ENCODE measurements at places on chromosomes 11 and 22.

- no peak for DNase-seq
Measured at GRCh38 chr11:121961321-121961801, 154.7 kb downstream of the BLID start.

DNA sequence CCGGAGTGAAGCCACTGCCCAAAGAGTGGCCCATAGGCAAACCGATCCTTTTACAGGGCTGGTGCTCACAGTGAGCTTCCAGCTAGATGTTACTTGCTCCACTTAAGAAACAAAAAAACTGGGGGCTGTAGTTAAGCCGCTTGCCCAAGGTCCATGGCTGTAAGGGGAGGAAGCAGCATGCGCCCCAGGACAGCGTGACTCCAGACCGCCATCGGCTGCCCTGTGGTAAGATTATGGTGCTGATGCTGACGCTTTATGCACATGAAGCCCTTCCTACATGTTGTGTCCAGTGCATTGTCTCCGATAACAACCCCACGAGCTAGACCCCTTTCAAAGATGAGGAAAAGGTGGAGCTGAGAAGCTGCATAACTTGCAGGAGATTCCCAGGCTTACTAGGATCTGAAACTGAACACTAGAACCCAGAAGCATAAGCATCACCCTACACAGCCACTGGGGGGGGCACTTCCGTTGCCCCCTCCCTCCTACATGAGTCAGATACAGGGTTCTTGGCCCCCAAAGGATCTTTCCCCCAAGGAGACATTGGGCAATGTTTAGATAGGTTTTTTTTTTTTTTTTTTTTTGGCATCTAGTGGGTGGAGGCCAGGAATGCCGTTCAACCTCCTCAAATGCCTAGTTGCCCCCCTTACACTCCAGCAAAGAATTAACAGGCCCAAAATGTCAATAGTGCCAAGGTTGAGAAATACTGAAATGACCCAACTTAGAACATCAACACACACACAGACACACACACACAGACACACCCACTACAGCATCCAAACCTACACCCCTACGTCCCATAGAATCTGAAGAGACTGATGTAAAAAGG is 53.9 kb downstream of the MN1 start:
- DNase-seq: no peak

- DNase-seq: no peak
Measured at GRCh38 chr11:74611369-74611861, 19.0 kb downstream of the POLD3 start.

DNA sequence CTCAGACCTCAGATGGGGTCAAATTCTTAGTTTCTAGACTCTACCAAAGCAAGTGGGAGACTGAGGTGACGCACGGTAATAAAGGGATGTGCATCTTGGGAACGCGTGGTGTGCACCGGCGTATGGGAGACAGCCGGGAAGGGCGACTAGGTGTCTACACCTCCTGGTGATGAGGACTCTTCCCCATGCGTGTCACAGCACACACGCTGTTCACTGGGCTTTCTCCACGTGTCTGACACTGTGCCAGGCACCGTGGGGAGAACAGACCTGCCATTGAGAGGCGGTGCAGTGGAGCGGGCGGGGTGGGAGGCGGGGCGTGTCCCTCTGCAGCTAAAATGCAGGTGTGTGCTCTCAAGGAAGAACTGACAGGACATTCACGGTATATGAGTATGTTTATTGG is 5.3 kb downstream of the FXYD6 start:
- no peak for DNase-seq

GRCh38 chr22:39103431-39103830 is 6.4 kb downstream of the APOBEC3H start:
- DNase-seq: no peak

- no peak for DNase-seq
Measured at GRCh38 chr22:39947220-39948216, 12.7 kb upstream of the TMA7B start.

DNA sequence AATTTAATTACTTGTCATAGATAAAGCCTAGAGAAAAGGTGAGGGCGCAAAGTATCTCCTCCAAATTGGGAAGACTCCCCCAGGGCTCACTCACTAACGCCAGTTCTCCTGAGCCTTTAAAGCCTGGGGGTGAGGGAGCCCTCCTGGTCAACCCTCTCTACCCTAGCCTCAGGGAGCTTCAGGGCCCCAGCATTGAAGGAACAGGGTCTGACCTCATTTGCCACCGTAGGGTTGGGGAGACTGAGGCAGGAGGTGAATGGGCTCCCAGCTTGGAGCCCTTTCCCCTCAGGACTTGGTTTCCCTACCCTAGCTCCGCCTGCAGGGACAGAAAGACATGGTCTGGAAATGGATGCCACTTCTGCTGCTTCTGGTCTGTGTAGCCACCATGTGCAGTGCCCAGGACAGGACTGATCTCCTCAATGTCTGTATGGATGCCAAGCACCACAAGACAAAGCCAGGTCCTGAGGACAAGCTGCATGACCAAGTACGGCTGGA is 1.7 kb downstream of the FOLR2 start:
- no peak for DNase-seq

DNA sequence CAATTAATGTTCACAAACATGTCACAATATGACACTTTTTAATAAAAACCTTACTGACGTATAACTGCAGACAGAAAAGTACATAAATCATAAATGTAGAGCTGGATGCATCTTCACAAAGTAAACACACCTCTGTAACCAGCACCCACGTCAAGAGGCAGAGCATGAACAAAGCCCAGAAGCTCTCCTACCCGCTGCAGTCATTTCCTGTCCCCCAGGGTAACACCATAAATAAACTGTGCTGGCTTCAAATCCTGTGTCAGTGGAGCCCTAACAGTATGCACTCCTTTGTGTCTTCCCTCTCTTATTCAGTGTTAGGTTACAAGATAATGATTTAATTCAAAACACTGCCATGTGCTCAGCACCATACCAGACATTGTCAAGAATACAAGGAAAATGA is 5.7 kb downstream of the SYT13 start:
- no peak for DNase-seq

- no peak for DNase-seq
Measured at GRCh38 chr11:112403432-112403831, 142.8 kb upstream of the PLET1 start.

DNA sequence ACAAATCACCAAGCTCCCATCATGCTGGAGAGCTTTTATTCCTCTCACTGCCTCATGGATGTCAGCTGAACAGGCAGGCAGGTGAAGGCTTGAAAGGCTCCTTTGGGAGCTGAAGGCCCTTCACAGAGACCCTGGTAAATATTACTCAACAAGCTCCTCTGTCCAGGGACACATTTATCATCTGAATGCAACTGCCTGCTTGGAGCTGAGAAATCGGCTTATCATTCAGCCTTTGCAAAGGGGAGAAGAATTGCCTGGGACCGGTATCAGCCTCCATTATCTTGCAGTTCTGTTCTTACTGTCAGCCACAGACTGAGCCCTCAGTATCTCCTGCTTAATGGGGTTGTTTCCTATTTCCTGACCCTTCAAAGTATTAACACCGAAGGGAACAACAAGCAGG is 113.8 kb upstream of the PITPNB start:
- no peak for DNase-seq

All from CD8-positive, alpha-beta memory T cell (primary cell).